NCI-H226 (cell line): ENCODE measurements at places on chromosomes 3 and 15.

- DNase-seq: peak; percentile 81
These were observed 227.6 kb upstream of the BHLHE40 start for GRCh38 chr3:4751502-4752101.

DNA sequence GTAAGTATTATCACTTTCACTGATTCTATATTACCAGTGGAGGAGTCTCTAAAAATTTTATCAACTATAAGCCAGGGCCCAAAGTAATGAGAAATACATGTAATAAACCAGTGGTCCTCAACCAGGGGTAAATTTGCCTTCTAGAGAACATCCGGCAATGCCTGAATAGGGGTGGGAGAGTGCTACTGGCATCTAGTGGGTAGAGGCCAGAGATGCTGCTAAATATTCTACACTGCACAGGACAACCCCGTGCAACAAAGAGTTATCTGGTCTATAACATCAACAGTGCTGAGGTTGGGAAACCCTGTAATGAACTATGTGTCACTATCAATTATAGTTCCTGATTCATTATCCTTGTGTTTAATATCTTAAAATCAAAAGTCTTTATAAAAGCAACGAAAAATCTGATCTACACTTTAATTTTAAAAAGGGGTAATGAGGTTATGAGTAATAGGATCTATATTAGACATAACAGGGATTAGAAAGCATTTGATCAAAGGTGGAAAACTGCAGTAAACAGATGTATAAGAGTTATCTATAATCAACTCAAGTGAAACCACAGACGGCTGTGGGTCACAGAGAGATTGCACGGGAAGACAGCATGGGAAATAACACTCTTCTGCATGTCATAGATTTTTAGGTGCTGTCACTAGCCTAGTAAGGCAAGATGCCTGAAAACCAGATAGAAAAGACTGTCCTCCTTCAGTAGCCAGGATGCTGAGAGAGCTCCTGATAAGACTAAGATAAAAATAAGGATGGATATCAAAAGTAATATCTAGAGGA lies 2.0 kb downstream of the LYSMD2 start:
- no peak for DNase-seq

- no peak for DNase-seq
These were observed 12.3 kb downstream of the TCF12 start for GRCh38 chr15:56930669-56931313.

DNA sequence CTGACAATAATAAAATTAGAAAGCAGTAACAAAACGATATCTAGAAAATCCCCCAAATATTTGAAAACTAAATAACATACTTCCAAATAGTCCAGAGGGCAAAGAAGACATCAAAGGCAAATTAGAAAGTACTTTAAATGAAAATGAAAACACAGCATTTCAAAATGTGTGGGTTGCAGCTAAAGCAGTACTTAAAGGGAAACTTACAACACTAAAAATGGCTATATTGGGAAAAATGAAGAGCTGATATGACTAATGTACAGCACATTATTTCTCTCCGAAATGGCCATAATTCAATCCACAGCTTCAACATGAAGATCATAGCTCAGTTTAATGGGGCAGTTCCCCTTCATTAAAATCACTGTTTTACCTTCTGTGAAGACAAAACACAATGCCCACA lies 71.9 kb downstream of the FBXL22 start:
- no peak for DNase-seq

GRCh38 chr15:48177383-48177765 lies 721 bp downstream of the MYEF2 start:
- DNase-seq: peak; percentile 43

- DNase-seq: no peak
These were observed 105.0 kb upstream of the GOLGA6L6 start for GRCh38 chr15:20646529-20647142.

DNA sequence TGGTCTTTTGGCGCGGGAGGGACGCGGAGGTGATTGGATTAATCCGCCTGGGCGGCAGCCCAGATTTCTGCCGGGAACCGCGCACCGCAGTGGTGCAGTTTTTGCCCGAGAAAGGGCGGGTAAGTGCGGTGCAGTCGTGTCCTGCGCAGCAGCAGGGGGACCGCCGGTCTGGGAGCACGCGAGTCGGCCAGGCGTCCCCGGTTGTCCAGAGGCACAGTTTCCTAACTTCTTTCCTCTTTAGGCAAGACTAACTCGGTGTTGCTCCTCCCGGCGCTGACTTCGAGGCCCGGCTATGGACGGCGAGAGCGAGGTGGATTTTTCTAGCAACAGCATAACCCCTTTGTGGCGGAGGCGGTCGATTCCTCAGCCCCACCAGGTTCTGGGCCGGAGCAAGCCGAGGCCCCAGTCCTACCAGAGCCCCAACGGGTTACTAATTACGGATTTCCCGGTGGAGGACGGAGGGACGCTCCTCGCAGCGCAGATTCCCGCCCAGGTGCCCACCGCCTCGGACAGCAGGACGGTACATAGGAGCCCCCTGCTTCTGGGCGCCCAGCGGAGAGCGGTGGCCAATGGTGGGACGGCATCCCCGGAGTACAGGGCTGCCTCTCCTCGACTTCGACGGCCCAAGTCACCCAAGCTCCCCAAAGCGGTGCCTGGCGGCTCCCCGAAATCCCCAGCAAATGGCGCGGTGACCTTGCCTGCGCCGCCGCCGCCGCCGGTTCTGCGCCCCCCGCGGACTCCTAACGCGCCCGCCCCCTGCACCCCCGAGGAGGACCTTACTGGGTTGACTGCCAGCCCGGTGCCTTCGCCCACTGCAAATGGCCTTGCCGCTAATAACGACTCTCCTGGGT lies 736 bp downstream of the ARHGEF26 start:
- DNase-seq: no peak

DNA sequence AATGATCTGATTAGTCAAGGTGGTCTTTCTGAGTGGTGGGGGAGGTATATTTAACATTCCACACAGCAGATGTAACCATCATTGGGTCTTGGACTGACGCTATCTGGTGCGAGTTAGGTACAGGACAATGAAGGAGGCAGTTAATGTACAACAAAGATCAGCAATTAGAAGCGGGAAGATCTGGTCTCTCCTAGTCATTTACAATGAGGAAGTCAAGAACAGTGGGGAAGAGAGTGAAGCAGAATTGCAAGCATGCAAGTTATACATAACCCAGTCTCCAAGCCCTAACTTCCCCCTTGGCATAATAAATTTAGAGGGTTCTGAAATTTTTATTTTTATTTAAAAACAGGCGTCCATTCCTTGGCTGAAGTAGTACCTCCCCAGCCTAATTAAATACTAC lies 14.1 kb downstream of the GPD1L start:
- DNase-seq: no peak

DNA sequence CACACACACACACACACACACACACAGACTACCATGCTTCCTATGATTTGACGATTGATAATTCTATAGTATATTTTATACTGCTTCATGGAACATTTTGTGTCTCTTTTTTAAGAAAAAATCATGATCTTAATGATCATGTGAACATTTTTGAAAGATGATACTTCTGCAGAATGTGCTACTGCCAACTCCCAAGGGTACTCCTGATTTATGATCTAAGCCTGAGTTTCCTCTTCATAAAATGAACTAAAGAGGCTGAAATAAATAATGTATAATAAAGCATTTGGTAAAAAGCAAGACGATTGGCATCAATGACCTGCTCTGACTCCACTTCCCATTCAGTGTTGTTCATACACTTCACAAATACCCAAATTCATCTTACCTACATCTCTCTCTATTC lies 333.8 kb upstream of the RBMS3 start:
- DNase-seq: no peak

- no peak for DNase-seq
These were observed 611.4 kb upstream of the NAALADL2 start for GRCh38 chr3:174247687-174248152.

GRCh38 chr3:125480656-125481374 lies 39.2 kb downstream of the SNX4 start:
- peak; percentile 92 for DNase-seq

- no peak for DNase-seq
These were observed 121.1 kb downstream of the CBLB start for GRCh38 chr3:105747696-105748095.

- no peak for DNase-seq
These were observed at the start of gene ARGFX for GRCh38 chr3:121567649-121568048. Gene ARGFX (plus strand): TSS chr3:121567949. CDS start chr3:121570714, 2,765 bp downstream.

DNA sequence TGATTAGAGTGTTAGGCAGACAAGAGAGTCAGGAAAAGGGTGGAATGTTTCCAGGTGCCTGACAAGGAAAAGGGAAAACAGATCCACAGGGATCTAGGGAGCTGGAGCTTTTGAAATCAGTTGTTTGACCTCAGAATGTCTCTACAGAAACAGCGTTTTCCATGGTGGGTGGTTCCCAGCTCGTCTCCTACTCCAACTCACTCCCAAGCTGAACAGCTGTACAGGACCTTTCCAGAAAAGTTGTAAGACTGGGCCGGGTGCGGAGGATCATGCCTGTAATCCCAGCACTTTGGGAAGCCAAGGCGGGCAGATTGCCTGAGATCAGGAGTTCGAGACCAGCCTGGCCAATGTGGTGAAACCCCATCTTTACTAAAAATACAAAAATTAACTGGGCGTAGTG lies 55.7 kb upstream of the RYK start:
- no peak for DNase-seq

DNA sequence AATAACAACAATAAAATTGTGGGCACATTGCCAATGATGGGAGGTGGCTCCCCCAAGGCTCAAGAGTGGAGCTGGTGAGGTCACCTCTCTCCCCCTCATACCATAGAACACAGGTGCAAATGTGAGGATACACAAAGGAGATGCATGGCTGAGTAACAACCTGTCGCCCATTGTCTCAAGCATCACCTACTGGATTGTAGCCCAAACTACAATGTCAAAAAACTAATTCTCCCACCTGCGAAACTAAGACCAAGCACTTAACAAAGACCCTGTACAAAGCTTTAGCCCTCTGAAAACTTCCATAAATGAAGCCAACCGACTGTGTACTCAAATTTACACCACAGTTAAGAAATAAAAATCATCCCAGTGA lies 50.4 kb upstream of the IGSF11 start:
- no peak for DNase-seq

- DNase-seq: no peak
These were observed 36.2 kb upstream of the TSPAN3 start for GRCh38 chr15:77107068-77107467.

DNA sequence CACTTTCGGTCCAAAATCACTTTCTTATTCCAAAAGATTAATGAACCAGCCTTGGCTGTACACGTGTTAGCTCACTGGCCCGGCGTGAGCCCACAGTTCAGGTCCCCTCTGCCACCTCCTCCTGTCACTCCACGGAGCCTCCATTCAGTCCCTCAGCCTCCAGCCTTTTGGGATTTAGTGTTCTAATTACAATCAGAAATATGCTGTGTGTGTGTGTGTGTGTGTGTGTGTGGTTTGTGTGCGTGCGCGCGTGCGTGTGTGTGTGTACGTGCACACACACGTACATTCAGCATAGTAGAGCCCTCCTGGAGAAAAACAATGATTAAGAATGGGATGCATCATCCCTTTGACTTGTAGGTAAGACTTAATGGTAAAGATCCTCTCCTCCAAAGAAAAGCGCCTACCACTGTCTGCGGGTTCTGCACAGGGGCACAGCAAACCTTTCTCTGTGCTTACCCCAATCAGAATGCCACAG lies 801 bp downstream of the CA12 start:
- no peak for DNase-seq

GRCh38 chr15:38085931-38086568 lies 151.6 kb downstream of the TMCO5A start:
- DNase-seq: no peak

- no peak for DNase-seq
These were observed 247.0 kb downstream of the IL5RA start for GRCh38 chr3:2863127-2863526.
